Stimulated activated CD4-positive, alpha-beta T cell treated with anti-CD3 and anti-CD28 coated beads, Interleukin-1b, Interleukin-23, amount 100 ng/mL, for 1 hour (primary cell): ENCODE measurements at places on chromosomes 11 and 22.

- DNase-seq, result no peak
Measured at GRCh38 chr11:117643606-117644300, 153.3 kb downstream of the DSCAML1 start.

- DNase-seq, result no peak
Measured at GRCh38 chr22:20532256-20532993, 25.0 kb downstream of the MED15 start.

DNA sequence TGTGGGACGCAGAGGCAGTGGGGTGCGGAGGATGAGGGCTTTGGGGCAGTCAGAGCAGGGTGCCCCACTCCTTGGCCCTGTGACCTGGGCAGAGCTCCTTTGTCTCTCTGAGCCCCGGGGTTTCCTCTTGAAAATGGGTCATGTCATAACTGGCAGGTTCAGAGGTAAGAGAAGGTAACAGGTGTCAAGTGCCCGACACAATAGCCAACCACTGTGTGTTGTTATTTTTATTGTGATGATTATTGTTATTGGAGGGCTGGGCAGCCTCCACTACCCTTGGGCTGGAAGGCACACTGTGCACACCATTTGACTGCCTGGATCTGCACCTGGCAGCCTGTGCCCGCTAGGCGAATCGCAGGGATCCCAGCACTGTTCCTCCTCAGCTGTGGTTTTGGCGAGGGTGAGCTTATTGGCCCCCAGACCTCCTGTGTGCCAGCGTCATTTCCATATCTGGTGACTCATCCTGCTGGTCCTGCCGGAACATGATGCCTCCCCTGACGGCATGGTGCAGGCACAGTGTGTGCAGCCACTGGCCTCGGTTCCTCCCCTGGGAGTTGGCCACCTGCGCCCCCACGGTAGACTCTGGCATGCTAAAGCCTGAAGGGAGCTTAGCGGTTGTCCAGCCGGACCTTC lies 15.4 kb upstream of the SOX10 start:
- no peak for DNase-seq

- no peak for DNase-seq
Measured at GRCh38 chr11:44456544-44457300, 108.7 kb upstream of the CD82 start.

GRCh38 chr11:91104237-91104636 lies 881.4 kb upstream of the CHORDC1 start:
- no peak for DNase-seq

- DNase-seq, result no peak
Measured at GRCh38 chr22:47278655-47279054, 516.2 kb downstream of the TBC1D22A start.
